Stimulated activated CD8-positive, alpha-beta memory T cell treated with anti-CD3 and anti-CD28 coated beads, Interleukin-4, amount 100 ng/mL, for 1 hour (primary cell): ENCODE measurements at places on chromosomes 4 and X.

GRCh38 chrX:37817579-37817978, 29.8 kb downstream of the DYNLT3 start:
- no peak for DNase-seq

- DNase-seq, result no peak
Observed at GRCh38 chrX:109270580-109271484, 211.1 kb downstream of the GUCY2F start.

GRCh38 chr4:76630741-76631140, 195.7 kb downstream of the SHROOM3 start:
- no peak for DNase-seq

DNA sequence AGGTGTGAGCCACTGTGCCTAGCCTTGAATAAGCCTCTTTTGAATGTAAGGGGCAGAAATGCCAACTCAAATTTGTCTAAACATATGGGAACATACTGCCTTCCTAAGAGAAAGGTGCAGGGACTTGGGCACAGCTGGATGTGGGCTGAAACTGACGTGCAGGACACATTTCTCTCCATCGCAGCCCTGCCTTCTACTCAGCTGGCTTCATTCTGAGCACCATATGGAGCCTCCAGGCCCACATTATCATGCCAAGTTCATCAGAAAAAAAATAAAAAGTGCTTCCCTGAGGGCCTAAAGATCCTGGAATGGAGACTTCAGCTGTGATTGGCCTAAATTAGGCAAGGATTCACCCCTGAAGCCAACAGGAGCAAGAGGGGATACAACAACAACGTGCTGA, 386.2 kb downstream of the RAB28 start:
- no peak for DNase-seq

DNA sequence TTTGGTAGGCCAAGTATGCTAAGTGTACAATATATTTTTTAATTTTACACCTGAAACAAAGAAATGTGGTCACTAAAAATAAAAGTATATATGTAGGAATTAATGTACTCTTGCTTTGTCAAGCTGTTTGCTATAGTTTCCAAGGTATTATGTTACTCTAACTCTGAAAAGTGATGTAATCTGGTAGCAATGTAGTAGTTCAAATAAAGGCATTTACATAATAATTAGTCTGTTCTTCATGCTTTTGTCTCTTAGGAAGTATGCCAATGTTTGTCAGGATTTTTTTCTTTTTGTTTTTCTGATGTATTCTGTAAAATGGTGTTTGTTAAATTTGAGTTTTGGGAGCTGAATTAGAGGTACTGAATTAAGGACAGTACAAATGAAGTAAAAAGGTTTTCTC, 89.5 kb downstream of the PLS3 start:
- no peak for DNase-seq

GRCh38 chrX:152276277-152276676, 137.9 kb upstream of the MAGEA10 start:
- DNase-seq, result no peak

DNA sequence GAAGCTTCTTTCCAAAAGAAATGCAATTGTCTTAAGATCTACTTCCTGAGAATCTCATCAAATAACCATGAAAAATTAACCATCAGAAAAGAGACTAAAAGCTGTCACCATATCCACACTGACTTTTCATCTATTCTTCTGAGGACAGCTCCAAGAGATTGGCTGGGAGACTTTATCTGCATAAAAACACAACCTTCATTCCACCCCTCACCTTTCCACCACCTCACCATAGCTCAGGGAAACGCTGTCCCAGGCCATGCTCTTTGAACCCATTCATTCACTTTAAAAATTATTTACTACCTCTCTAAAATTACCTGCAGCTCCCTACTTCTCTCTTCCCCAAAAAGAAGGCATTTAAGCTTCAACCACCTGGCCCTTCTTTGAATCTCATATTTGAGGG, 2.4 kb downstream of the FAM13A start:
- DNase-seq, result no peak

DNA sequence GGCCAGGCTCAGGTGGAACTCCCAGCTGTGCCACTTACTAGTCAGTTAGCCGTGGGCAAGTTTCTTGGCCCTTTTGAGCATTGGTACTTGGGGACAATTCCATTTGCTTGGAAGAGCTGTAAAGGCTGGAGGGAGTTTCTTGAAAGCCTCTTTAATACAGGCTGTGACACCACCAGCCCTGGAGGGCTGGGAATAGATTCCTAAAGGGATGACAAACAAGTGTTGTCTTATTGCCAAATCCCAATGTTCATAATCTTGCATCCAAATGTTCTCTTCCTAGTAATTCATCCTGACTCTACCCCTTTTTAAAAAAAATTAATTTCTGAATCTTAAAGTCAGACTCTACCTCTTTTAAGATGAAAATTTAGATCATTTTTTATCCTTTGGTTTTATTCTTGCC, 14.6 kb upstream of the MED28 start:
- no peak for DNase-seq

DNA sequence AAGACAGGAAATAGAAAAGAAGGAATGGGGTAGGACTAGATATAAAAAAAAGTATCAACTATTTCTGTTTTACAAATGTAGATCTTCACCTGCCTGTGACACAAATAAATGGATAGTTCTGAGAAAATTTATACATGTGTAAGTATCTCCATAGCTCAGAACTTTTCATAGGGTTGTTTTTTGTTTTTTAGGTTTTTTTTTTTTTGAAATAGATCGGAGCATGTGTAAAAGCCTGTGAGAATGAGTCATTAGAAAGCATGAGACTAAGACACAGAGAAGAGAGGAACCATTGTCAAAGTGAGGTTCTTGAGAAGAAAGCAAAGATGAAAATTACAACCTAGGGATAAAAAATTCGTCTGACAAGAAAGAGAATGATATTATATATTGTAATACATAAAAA, 481.6 kb downstream of the PABPC4L start:
- DNase-seq, result no peak

DNA sequence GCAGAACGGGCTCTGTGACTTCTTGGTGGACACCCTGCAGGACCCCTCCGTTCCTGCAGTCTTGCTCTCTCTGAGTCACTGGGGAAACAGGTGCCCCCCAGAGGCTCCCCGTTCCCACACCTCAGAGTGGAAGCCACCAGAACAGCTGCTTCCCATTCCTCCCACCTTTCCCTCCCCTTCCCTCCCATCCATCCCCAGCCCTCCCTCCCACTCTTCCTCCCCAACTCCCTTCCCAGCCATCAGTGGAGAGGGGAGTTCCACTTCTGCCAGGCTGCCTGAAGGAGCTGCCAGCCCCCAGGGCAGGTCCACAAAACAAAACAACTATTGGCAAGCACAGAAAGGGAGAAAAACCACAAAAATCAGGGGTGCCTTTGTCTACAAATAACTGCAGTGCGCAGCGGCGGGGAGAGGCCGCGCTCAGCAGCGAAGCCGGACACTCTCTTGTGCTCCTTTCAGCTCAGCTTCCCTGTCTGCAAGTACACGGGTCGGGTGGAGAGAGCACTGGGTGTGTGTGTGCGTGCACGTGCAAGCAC, 8.1 kb downstream of the SSR4 start:
- DNase-seq, result no peak

DNA sequence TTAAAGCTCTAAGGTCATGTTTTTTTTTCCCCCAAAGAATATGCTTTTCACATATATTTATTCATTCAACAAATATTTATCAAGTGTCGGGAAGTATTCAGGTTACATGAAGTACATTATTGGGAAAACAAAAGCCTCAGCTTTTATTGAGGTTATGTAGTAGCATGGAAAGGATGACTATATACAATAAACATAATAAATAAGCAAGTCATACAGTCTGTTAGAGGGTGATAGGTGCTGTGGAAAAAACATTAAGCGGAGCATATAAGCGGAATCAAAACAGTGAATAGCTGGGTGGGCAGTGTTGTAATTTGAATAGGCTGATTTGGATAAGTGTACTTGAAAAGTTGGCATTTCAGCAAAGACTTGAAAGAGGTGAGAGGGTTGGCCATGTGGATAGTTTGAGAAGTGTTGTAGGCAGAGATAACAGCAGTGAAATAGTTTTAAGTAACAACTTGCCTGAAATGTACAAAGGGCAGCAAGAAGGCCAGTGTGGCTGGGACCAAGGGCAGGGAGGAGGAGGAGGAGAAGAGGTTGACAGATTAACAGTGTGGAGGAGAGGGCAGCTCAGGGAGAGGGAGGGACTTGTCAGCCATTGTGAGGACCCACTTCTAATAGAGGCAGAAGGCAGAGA, 558.7 kb downstream of the SPRY1 start:
- DNase-seq, result no peak

- no peak for DNase-seq
Observed at GRCh38 chrX:132395026-132395425, 93.8 kb downstream of the MBNL3 start.

DNA sequence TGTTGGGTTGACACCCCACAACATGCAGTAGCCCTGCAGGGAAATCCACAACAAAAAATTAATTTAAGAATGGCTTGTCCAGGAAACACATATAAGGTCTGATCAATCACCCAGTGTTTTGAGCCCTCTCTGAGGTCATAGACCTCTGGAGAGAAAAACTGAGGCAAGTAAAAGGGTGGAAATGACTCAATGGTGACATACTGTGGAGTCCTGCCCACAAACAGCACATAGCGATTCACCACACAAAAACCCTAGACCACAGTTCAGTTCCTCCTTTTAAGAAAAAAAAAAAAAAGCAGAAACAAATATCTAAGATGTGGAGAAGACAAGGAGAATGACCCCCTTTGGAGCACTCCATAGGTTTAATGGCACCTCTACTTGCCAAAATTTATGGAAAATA, 2691.0 kb downstream of the PCDH7 start:
- DNase-seq, result no peak

DNA sequence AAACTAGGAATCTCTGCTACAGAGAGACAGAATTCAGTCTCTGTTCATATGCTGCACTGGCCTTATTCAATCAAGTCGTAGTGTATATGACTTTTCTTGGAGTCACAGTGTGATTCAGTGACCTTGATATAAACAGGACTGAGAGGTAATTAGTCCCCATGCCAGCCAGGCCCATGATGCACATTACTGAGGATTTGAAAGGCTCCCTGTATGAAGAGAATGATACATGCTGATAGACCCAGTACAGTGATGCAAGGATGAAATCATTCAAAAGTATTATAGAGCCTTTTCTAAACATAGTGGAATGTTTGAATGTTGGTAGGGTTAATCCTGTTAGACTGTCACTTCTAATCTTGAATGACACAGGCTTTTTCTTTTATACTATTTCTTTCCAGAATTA, 34.1 kb downstream of the ANXA3 start:
- DNase-seq, result no peak

- DNase-seq, result no peak
Observed at GRCh38 chr4:83259586-83259985, 25.0 kb downstream of the COQ2 start.

DNA sequence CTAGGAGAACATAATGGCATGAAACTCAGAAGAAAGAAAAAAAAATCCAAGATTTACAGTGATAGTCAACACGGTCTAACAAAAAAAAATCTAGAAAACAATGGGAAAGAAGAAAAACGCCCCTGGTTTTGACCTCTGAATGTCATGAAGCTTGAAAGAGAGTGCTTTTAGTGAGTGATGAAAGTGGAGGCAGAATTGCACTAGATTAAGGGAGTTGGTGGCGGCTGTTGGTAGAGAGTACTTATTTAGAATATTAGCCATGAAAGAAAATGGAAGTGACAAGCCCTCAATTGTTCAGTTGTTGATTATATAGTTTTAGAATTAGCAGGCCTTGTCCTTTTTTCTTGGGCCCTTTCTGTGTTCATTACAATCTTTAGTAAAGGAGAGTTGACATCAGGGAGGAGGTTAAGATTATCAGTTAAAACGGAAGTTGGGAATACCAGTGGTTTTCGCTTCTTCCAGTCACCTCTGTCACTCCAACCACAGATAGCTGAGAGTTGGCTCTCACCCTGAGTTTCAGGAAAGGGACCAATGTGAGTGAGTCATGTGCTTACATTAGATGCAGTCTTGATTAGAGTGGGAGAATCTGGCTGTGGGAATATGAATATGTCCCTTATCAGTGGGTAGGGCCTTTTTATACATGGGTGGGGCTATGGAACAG, 29.7 kb downstream of the EREG start:
- DNase-seq, result no peak

- no peak for DNase-seq
Observed at GRCh38 chrX:150475461-150475860, 93.0 kb upstream of the MTM1 start.

DNA sequence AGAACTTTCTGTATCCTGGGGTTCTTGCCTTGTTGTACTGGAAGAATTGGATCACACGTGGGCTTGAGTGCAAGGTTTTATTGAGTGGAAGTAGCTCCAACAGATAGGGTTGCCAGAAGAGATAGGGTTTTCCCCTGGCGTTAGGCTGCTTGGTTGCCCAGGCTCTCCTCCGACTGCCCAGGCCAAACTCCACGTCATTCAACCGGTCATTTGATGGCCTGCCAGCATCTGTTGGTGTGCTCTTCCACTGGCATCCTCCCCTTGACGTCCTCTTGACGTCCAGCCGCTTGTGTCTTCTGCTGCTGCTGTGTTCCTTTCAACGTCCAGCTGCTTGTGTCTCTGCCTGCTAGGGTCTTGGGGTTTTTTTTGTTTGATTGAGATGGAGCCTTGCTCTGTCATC, 340.3 kb upstream of the ZCCHC13 start:
- no peak for DNase-seq

DNA sequence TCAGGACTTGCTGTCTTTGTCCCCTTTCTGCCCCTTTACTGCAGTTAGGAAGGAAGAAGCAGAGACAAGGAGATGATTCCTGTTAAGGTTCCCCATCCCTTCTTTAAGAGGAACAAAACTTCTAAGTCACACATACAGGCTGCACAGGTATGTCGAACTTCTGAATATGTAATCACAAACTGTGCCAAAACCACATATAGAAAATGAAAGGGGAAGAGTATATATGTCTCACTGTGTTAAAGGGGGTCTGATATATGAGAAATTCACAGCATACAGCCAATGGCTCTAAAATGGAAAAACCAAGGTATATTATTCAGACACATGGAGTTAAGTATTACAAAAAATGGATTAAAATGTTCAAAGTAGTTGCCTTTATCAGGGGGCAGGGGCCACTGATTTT, 11.7 kb downstream of the CFAP97 start:
- no peak for DNase-seq

GRCh38 chr4:101356928-101357327, 9.6 kb upstream of the PPP3CA start:
- no peak for DNase-seq

- DNase-seq, result no peak
Observed at GRCh38 chr4:1993169-1993516, 15.6 kb downstream of the NELFA start.

- DNase-seq, result no peak
Observed at GRCh38 chr4:20787940-20788665, 87.8 kb downstream of the PACRGL start.

GRCh38 chr4:166195101-166195500, 322.1 kb downstream of the TLL1 start:
- DNase-seq, result no peak
